ENCODE measurements at places on chromosomes 5 and 9.
A peak's percentile ranks its signal among the peaks of the same experiment; 100 is the strongest.

GRCh38 chr9:20593105-20593504 lies 29.2 kb downstream of the MLLT3 start:
- no peak for DNase-seq

GRCh38 chr9:127567730-127568617 lies 44.1 kb upstream of the STXBP1 start:
- peak; percentile 72 for DNase-seq

GRCh38 chr5:142576804-142577203 lies 109.1 kb downstream of the FGF1 start:
- no peak for DNase-seq

DNA sequence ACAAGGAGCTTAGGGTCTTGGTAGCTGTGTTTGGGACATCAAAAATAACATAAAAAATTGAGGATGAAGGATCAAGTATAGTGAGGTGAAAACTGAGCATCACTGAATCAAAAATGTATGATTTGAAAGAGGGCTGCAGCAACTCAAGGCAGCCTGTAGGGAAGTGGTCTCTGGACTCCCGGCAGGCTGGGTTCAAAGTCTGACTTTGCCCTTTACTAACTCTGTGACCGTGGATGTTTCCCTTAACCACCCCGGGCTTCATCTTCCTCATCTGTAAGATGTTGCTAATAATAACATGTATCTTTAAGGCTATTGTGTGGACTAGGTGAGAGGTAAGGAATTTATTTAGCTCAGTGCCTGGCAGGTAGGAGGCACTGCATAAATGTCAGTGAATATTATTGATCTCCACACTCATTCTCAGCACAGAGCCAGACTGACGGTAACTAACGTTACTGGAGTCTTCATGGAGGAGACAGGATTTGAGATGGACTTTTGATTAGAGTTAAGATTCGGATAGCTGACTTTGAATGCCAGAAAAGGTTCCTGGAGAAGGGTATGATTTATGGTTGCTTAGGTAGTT lies 367.3 kb downstream of the NDUFS4 start:
- DNase-seq, result no peak

DNA sequence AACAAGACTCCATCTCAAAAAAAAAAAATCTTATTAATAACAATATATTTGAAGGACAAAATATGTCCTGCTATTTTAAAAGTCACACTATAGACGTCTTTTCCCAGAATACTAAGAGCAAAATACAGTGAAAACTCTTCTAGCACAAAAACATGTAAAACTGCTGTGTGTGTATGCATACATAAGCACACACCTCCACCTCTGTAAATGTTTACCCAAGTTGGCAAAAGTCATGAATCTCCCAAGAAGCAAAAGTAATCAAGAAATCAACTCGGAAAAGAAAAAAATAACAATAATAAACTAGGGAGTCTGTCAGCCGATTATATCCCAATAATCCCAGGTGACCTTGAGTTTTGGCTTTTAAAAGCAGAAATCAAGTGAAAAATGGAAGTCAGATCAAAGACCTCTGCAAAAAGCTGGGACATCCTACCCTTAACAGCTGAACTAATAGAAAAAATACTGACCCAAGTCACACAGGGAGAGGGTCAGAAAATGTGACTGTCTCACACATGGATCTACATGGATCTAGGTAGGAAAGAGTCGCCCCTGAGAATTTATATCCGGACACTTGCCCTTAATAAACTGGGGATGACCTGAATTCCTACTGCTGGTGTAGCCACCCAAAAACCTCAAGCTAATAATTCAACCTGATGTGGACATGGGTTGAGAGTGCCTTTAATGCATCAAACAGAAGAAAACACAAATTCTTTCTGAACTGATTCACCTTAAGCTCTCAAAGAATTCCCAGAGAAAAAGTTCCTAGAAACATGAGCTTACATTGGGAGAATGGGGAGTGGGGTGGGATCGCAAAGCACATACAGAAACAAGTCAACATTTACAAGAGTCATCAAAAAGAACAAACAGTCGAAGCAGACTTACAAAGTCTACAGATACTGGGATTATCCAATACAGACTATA lies 29.9 kb downstream of the LPAR1 start:
- DNase-seq, result no peak

- DNase-seq, result no peak
These were observed 559.5 kb upstream of the KLF4 start for GRCh38 chr9:108049026-108049607.

DNA sequence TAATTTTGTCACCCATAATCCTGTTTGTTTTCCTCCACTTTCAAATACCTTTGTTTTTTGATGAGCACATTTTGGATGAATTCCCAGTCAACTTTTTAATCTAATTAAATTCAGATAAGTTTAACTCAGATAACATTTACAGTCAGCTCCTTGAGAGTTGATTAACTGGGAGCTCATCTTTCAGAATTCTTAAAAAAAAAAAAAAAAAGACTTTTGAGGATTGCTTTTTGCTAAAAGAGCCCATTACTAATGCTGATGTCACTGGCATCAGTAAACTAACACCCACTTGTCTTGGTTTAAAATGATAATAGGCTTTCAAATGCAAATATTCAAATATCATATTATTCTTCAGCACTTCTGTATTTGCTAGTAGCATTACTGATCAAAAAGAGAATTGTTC lies 47.1 kb upstream of the NFIB start:
- no peak for DNase-seq

DNA sequence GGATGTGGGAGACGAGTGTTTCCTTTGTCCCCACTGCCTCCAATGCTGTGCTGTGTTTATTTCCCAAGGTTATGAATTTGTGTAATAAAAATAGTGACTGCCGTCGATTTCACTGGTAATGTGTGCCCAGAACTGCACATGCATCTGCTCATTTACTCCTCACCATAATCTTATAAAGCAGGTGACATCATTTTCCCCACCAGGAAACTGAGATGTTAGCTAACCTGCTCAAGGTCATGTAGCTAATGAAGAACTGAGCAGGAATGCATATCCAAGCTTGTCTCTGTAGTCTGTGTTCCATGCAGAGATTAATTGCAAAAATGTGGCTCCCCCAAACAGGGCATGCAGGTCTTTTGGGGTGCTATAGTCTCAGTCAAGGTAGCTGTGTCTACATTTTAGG lies 224.4 kb downstream of the TENT4A start:
- DNase-seq, result no peak

- no peak for DNase-seq
These were observed 429.4 kb downstream of the PIK3R1 start for GRCh38 chr5:68644971-68645370.

GRCh38 chr9:110224583-110224982 lies 16.6 kb upstream of the C9orf152 start:
- peak; percentile 36 for DNase-seq

DNA sequence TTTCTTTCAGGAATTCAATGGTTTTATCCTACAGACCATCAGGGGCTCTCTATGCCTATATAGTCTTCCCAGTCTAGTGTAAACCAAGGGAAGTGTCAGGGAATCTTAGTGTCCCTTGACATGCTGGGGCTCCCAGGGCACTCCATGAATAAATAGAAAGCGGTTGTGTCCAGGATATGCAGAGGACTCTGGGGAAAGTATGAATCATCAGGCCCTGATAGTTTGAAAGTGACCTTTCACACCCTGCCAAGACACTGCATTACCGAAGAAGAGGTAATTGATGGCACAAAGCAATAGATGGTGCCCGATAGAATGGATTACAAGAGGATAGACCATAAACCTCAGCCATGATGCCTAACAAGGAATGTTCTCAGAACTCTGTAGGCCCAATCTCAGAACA lies 163.3 kb upstream of the DAPK1 start:
- DNase-seq, result no peak
